ENCODE measurements at places on chromosomes 1 and 21. TPM values are rescaled to one million over a fixed set of nuclear protein-coding genes. Genes with fewer than 3 reads are reported as not detected.

GRCh38 chr1:2091611-2092604 lies 41.7 kb downstream of the PRKCZ start:
- DNase-seq: no peak

- no peak for DNase-seq
Observed at GRCh38 chr1:33272509-33272908, 16.2 kb downstream of the ZNF362 start.

- no peak for DNase-seq
Observed at GRCh38 chr1:88463401-88463985, 220.6 kb upstream of the PKN2 start.

- DNase-seq: no peak
Observed at GRCh38 chr1:117589544-117589943, 16.3 kb upstream of the TENT5C start.

DNA sequence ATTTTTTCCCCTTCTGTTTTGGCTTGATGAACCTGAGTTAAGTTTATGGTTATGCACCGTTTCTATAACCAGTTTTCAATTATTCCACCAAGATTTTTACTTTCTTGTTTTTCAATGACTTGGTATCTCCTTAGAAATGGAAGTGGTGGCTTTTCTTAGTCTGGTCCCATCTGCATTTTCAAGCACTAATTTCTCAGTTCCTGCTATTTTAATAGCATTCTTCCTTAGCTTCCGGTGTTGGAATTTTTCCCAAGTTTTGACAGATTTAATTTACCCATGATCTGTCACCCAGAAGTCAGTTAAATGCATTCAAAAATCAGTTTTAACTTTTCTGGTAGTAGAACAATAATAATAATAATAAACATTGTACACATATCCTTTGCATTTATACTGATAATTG lies 184.6 kb upstream of the OLFM3 start:
- DNase-seq: no peak

DNA sequence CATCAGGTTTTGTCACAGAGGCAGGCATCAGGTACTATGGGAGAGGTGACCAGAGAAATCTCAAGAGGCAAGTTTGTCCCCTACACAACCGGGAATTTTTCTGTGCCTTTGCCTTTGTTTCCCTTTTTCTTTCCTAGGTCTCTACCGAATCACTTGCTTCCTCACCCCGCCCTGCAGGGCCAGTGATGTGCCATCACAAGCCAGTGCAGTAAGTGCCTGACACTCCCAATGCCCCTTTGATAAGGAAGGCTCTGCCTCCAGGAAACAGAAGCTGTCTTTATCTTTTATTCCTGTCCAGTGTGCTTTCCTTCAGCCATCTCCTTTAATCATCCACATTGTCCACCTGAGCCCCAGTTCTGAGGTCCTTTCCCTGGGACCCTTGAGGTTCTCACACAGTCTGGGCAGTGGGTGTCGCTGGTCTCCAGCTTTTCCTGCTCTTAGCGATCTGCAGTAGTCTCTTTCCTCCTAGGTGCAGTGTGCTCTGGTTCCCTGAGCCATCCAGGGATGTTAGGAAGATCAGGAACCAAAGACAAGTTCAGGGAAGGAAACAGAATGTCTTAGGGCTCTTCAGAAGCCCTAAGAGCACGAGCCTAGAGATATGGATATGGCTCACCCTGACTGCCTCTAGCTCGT lies 36.6 kb downstream of the GJA5 start:
- peak; percentile 29 for DNase-seq

DNA sequence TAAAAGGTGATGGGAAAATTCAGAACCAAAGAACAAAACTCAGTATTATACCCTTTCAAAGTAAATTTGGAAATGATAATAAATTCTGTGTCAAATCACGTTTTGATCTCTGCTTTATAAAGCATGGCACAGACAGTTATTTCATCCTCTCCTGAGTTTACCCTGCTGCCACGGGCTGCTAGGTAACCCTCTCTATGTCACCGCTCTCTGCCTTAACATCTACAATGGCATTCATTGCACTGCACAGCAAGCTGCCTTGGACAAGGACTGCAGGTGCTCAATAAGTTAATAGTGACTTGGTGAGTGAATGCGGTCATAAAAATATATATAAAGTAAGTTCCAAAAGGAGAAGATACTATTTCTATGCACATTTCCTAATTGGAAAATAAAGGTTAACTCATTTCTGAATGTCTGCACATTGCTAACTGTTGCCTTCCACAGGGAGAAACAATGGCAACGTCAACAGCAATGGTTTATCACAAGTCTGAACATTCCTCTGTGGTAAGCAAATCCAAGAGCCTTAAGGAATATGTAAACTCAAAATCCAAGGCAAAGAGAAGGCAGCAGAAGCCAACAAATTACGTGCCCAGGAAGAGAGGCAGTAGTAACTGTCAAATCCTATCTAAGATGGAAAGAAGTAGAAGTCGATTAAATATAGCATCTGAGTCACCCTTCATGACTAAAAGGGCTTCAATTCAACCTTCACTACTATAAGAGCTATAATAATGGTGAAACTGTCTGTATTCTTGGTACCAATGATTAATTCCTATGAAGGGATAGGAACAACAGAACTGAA lies 19.4 kb downstream of the FYB2 start:
- no peak for DNase-seq

- DNase-seq: no peak
Observed at GRCh38 chr1:244665771-244666217, 12.9 kb downstream of the DESI2 start.

DNA sequence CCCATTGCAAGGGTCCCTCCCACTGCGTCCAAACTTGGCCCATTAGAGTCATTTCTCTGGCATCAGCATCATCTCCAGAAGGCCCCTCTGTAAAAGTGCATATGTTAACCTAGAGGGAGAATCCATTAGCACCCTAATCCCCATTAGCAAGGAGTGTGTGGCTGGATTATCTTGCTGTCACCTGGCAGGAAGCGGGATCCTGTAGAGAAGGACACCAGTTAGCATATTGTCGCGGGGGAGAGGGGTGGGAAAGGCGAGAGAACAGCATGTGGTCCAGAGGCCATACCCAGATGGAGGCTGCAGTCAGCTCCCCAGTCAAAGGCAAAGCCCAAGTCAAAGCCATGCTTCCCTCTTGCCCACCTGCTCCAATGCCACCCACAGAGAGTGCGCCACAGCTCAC lies 64.0 kb downstream of the OLIG1 start:
- no peak for DNase-seq

The HEATR1 gene
- 18.9 TPM for total RNA-seq

The IVL gene
- total RNA-seq: not detected

The KCNJ15 gene
- total RNA-seq: 158 TPM

The FCRL5 gene
- 0.14 TPM for total RNA-seq

The FAM72B gene
- total RNA-seq: 1.3 TPM

The CD84 gene
- total RNA-seq: 11.9 TPM
